ENCODE measurements at places on chromosomes 3 and 15.

GRCh38 chr15:91635080-91635479 lies 218.4 kb upstream of the SLCO3A1 start:
- DNase-seq = no peak

- DNase-seq = no peak
These were observed 23.3 kb upstream of the IREB2 start for GRCh38 chr15:78414621-78415250.

GRCh38 chr3:89221924-89222323 lies 114.5 kb downstream of the EPHA3 start:
- no peak for DNase-seq

GRCh38 chr3:69770219-69770618 lies 31.0 kb downstream of the MITF start:
- DNase-seq = no peak

DNA sequence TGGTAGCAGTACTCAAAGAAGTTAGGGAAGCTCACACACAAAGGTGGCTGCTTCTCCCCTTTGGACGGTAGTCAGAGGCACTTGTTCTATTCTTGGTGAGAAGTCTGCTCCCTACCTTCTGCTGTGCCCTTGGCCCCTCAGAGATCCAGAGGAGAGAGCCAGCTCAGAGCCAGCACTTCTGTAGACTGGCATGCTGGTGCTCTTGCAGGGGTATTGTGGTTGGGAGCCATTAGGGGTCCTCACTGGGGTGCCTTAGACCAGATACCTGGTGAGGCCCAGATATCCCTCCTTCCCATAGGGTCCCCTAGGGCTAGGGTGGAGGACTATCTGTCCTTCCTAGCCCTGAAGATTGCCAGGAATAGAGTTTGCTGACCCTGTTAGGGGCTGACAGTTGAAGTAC lies 140.6 kb downstream of the EEFSEC start:
- DNase-seq = no peak

GRCh38 chr15:29601811-29602210 lies 220.5 kb downstream of the TJP1 start:
- no peak for DNase-seq

All from right cardiac atrium (tissue), 5 donors.